ENCODE measurements at places on chromosomes 4 and X.

- peak; percentile 59 for DNase-seq
Measured at GRCh38 chr4:8117278-8117682, 41.3 kb downstream of the ABLIM2 start.

DNA sequence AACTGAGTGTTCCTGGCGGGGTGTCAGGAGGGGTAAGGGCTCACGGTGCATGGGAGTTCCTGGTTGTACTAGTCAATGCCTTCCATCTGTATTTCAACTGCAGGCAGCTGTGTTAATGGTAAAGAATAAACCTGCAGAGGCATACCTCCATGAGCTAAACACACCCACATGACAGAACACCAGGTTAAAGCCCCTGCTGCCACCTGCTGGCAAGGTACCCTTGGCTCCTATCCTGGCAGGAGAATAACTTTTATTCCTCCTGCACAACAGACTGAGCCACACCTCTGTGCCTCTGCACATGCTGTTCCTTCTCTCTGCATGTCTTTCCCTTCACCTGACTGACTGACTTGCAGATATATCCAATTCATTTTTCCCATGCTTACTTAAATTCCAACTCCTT lies 11.1 kb downstream of the ITIH6 start:
- DNase-seq: peak; percentile 18

GRCh38 chrX:2488621-2489285 lies 12.0 kb downstream of the DHRSX start:
- no peak for DNase-seq

DNA sequence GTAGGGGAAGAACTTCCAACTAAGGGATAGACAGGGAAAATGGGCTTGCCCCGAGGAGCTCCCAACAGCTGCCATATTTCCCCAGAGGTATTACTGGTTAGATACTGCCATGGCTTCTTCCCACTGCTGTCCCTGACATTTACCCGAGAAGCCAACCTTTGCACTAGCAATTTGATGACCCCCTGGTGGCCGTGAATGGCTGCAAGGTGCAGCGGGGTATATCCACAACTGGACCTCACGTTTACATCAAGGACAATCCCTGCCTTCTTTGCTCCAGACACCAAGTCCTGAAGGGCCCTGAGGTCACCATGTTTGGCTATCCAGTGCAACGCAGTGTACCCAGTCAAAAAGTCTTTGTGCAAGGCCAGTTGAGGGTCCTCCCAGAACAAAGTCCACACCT lies 2.3 kb downstream of the SOWAHB start:
- DNase-seq: no peak

GRCh38 chr4:106344647-106344970 lies 24.0 kb downstream of the GIMD1 start:
- DNase-seq: no peak
